ENCODE measurements at places on chromosomes 5 and 9.

- no peak for DNase-seq
Observed at GRCh38 chr9:107862881-107863280, 373.3 kb upstream of the KLF4 start.

DNA sequence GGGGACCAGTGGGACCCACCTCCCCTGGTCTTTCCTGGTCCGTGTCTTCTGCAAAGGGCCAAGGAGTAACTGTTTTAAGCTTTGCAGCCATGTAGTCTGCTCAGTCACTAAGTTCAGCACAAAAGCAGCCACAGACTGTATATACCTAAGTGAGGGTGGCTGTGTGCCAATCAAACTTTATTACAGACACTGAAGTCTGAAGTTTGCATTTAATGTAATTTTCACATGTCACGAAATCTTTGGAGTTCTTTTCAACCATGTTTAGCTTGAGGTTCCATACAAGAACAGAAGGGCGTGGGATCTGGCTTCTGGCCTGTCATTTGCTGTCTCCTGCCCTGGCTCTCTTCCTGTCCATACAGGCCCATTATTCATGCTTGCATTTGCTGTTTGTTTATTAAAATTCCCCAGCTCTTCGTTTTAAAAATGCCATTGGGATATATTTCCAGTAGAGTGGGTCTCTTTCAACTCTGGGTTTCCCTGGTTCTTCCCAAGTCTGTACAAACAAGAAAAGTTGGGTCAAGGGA is 64.2 kb upstream of the ECM2 start:
- no peak for DNase-seq

- DNase-seq, result no peak
Observed at GRCh38 chr9:126702151-126703001, 88.6 kb downstream of the LMX1B start.

- no peak for DNase-seq
Observed at GRCh38 chr9:5453673-5454072, 3.3 kb downstream of the CD274 start.

DNA sequence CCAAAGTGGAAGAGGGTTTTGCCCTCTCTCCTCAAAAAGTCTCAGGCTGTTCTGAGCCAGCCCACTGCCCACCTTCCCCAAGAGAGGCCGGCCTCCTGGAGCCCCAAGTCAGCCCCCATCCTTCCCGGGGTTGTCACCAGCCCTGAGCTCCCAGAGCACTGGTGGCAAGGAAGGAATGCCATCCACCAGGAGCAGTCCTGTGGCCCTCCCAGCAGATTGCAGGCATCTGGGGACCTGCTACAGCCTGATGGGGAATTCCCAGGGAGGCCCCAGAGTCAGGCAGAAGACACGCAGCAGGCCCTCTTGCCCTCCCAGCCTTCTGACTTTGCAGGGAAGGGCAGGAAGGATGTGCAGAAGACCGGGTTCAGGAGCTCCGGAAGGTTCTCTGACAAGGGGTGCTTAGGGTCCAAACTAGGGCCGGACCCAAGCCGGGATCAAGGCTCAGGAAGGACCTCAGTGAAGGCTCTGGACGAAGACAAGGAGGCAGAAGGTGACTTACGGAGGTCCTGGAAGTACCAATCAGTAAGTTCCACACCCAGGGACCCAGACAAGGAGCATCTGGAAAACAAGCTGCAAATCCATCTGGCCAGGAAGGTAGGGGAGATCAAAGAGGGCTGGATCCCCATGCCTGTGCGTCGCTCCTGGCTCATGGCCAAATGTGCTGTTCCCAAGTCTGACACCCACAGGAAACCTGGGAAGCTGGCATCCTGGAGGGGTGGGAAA is 3.7 kb downstream of the SPATA31E1 start:
- DNase-seq, result no peak

DNA sequence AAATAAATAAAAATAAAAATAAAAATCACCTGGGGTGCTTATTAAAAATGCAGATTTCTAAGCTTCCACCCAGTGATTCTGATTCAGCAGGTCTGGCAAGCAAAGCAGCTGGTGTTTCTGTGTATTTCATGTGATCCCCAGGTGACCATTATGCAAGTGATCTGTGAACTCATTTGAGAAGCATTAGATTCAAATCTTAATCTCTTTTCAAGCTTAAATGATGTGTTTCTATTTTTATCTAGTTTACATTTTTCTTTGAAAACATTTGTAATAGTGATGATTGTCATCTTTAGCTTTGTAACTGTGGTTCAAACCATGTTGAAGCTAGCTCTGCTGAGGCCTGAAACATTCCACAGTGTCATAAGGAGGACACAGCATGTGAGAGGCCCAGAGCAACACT is 804.8 kb upstream of the ZNF608 start:
- no peak for DNase-seq

DNA sequence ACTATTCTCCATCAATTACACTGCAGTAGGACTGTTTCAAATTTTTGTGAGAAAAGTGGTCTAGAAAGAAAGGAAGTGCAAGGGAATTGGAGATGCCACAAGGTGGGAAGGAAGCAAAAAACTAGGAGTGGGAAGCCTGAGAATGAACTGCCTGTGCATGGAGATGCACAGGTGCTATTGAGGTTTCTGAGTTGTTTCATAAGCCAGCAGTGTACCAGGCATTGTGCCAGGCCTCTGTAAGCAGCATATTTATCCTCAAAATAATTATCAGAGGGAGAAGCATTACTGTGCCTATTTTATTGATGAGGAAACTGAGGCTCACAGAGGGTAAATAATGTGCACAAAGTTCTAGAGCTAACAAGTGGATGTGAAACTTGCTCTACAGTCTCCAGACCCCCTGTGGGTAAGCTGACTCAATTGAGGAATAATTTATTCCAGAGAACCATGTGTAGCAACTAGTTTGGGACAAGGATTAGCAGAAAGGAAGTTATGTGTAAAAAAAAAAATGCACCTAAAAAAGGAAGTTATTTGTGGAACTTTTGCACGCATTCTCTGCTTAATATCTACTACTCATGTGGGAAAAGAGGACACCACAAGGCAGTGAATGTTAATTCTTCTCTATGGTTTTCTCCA is 96.7 kb downstream of the SNCAIP start:
- DNase-seq, result no peak

GRCh38 chr9:110623462-110624025 is 44.0 kb upstream of the SVEP1 start:
- DNase-seq, result peak; percentile 65

GRCh38 chr5:98942847-98943246 is 14.0 kb upstream of the CHD1 start:
- no peak for DNase-seq

DNA sequence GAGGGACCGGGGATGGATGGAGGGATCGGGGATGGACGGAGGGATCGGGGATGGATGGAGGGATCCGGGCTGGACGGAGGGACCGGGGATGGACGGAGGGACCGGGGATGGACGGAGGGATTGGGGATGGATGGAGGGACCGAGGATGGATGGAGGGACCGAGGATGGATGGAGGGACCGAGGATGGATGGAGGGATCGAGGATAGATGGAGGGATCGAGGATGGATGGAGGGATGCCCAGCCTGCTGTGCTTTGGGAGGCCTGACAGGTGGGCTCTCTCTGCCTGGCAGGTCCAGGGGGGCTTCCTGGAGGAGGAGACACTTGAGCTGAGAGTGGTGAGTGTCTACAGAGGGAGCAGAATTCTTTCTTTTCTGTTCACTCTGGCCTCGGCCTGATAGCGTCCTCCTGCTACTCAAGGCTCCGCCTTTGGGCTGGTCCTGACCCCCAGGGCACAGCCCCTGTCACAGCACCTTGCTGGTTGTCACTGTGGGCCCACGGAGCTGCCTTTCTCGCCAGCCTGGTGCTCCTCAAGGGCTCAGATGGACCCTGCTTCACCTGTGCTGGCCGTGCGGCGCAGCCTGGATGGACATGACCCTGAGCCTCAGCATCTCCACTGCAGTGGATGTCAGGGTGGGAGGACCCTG is 42.2 kb upstream of the RNF130 start:
- no peak for DNase-seq

- DNase-seq, result no peak
Observed at GRCh38 chr9:130915096-130915447, 18.5 kb upstream of the QRFP start.

GRCh38 chr5:80082731-80083100 is 47.6 kb downstream of the THBS4 start:
- DNase-seq, result peak; percentile 40

- no peak for DNase-seq
Observed at GRCh38 chr9:22808876-22809275, 362.3 kb downstream of the DMRTA1 start.

- DNase-seq, result no peak
Observed at GRCh38 chr5:6317116-6317798, 61.1 kb downstream of the MED10 start.

GRCh38 chr5:55913466-55914413 is 62.6 kb downstream of the IL31RA start:
- no peak for DNase-seq

DNA sequence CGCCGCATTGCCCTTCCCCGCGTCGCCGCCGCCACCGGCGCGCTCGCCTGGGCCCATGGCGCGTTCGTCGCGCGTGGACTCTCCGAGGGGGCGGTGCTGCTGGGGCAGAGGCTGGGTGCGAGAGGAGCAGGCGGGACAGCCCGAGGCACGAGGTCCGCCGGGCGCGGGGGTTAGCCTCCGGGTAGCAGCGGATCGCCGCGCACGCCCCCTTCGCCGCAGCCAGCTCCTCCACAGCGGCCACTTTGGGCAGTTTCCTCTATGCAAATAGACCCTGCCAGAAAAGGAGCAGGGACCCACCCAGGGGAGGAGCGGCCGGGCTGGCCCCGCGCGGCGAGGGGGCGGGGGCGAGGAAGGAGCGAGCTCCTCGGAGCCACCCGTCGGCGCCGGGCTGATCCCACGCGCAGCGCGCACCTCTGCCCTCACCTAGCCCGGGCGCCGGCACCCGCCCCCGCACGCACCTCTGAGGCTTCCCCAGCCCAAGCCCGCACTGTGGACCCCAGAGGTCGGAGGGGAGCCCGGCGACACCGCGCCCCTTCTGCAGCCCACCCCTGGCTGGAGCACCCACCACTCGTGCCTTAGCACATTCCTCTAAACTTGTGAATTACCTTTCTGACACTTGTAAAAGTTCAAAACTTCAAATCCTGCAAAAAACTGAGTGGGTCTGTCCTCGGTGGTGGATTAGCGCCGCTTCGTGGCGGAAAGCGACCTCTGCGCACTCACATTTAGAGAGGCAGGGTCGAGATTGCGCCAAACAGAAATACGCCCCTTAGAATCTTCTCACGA is at the start of gene COL23A1:
Gene COL23A1, minus strand, starts transcription at position 253 of the 783 bp plus-strand sequence.
- no peak for DNase-seq

- DNase-seq, result no peak
Observed at GRCh38 chr5:66209350-66209749, 65.2 kb downstream of the SREK1 start.

DNA sequence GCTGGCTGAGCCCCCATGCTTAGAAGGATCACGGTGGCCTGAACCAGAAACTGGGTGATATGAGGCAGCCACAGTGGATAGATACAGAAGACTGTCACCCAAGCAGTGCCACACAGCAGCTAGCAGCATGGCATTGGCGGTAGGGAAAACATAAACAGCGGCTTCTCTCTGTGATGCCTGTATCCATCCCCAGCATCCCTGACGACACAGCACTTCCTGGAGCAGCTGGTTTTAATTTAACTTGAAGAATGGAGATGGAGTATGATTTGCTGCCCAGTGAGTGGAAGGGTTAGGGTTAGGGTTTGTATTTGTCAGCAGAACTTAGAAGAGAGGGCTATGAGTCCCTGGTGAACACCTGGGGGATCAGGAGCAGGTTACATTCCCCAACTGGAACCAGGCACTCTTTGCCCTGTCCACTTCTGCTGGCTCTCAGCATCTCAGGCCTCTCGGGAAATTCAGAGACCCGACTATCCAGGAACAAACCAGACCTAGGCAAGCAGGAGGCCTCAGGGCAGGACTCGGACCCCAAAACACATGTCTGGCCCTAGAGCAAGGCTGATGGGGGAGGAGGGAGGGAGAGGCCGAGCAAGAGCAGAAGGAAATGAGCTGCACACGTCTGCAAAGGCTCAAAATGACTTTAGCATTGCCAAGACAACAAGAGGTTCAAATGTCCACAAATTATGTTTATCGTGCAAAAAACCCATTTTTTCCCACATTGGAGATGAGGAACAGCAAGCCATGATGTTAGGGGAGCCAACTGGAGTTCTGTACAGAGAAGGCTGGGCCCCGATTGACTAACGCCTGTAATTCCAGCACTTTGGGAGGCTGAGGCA is 6.5 kb upstream of the GGTA1 start:
- no peak for DNase-seq

DNA sequence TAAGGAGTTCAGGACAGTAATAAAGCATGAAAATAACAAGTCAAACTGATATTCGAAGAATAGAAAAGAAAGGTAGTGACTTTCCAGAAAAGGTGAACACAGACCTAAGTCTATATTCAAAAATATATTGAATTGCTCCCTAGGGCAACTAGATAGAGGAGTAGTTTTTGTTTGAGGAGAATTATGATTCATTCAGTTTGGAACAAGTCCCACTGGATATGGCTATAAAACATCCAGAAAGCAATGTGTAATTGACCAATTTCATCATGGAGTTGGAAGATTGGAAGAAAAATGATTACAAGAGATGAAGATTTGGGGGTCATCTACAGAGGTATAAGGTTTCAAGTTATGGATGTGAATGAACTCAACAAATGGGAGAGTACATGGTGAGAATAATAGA is 117.5 kb upstream of the ZNF462 start:
- DNase-seq, result no peak

GRCh38 chr9:32344551-32345182 is 39.8 kb upstream of the ACO1 start:
- DNase-seq, result no peak

DNA sequence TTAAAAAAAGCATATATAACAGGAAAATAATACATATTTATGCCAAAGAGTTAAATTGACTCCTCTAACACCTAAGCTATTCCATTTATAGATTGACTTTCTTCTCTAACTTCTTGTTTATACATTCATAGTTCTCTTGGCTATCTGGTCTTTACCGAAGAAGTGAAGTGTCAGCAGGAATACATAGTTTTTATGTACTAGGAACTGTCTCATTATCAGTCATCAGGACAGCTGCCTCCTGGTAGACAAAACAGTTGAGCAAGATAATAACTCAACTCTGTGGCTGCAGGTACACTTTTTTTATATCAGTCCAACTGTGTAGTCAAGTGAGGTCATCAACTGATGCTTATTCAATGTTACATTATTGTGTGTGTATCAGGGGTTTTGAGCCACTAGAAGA is 1436.0 kb upstream of the NUDT12 start:
- DNase-seq, result peak; percentile 2

- no peak for DNase-seq
Observed at GRCh38 chr5:171706736-171707441, 78.7 kb upstream of the SMIM23 start.

DNA sequence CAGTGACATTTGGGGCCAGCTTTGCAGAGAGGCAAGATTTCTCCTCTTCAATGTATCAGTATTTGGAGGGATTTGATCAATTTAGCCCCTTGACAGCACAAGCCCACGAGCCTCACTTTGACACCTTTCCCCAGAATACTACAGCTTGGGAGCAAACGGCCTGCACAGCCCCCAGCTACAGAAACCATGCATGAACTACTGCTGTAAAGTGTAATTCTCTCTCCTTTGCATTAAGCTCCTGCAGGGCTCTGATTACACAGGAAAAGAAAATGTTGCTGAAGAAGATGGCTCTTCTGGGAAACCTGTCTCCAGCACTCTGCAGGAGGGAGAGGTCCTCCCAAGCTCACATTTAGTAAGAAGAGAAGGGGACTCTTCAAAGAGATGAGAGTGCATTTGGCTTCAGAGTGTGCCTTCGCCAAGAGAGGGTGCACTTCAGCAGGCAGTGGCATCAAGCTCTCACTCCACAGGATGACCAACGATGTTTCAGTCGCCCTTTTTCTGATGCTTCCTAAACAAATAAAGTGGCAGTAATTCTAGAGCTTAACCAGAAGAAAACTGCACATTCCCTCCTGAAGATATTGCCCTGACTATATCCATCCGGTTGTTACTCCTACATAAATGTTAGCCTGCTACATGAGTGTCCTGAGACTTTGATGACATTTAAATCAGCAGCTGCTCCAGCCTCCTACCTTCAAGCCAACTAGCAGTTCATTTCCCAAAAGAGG is 272.2 kb downstream of the AUH start:
- DNase-seq, result peak; percentile 14

All from SHP77 (cell line).